Fibroblast of skin of right biceps (primary cell): ENCODE measurements at places on chromosomes 1 and 21.
A peak's percentile ranks its signal among the peaks of the same experiment; 100 is the strongest.

GRCh38 chr1:234926559-234927311 is 201.9 kb downstream of the TOMM20 start:
- DNase-seq, result no peak

DNA sequence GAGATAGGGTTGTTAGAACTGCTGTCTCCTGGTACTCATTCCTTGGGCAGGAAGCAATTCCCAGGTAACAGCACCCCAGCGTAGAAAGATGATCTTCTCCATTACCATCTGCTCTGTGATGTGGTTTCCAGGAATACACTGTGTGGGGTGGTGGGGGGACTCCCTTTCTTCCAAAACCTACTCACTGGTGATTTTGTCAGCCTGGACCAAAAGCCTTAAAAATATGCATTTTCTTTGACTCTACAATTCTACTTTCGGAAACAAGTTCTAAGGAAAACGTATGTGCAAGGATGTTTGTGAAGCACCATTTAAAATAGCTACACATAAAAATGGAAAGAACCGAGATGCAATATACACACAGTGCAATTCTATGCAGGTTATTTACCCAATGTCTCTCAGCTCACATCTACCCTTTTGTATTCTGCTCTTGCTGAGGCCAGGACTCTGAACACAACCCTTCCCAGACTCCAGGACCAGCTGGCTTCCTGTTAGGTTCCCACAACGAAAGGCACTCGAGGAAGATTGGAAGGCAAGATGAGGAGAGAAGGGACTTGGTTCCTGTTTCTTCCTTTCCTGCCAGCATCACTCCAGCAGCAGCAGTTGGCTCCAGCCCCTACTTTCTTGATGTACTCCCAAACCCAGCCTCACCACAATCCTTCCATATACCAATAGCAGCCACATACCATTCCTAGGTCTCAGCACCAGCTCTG is 33.0 kb upstream of the GJB5 start:
- DNase-seq, result no peak

- DNase-seq, result peak; percentile 88
Measured at GRCh38 chr1:159122005-159122621, 45.5 kb upstream of the AIM2 start.

DNA sequence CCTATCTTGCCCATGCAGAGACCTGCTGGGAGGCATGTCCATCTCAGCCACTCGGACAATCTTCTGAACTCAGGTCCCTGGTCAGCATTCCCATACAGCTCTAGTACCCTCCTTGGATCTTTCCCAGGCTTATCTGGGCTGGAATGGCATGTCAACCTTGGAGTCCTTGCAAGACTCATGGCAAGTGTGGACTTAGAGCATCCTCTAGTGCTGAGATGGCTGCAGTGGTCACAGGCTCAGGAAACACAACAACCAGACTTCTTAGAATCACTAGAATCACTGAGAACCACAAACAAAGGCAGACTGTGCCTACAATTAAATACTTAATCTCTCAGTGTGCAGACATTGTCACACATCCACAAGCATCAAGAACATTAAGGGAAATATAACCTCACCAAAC is 73.1 kb upstream of the TSHB start:
- peak; percentile 0 for DNase-seq

DNA sequence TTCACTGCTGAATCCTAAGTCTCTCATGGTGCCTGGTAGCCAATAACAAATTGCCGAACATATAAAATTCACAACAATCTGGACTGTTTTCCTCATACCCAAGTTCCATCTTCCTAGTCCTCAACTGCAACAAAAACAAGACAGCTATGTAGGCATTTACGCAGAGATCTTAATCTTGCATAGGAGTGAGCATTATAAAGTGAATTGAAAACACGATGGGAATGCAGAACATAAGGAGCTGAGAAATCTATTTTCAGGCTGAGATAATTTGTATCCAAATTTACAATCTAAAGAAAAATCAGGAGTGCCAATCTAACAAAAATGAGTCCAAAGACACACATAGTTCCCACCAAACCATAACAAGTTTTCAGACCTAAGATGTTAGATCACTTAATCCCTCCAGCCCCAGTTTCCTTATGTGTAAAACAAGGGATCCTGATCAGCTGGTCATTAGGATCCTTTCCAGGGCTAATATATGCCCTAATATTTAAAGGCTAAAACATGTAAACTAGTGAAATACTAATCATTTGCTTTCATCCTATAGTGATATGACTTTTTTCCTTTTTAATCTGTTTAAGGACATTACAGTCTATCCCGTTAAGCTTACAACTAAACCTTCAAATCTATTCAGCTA is 1.9 kb downstream of the SLC16A1 start:
- DNase-seq, result peak; percentile 14

GRCh38 chr1:25107643-25108010 is 124.7 kb downstream of the SYF2 start:
- DNase-seq, result peak; percentile 89

DNA sequence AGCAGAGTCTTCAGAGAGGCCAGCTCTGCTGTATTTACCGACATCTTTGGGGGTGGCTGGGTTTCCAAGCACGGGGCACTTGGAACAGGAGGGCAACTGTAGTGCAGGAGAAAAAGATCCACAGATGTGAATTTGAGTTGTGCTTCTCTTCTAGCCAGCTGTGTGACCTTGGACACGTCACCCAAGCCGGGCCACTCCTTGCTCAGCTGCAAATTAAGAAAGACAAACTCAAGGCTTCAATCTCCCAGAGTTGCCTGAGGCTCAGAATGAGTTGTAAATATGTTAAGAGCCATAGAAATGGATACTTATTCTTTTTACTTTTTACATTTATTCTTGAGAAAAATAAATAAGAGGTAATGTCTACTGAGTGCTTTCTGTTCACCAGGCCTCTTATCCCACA is 24.3 kb downstream of the GRIK3 start:
- no peak for DNase-seq

DNA sequence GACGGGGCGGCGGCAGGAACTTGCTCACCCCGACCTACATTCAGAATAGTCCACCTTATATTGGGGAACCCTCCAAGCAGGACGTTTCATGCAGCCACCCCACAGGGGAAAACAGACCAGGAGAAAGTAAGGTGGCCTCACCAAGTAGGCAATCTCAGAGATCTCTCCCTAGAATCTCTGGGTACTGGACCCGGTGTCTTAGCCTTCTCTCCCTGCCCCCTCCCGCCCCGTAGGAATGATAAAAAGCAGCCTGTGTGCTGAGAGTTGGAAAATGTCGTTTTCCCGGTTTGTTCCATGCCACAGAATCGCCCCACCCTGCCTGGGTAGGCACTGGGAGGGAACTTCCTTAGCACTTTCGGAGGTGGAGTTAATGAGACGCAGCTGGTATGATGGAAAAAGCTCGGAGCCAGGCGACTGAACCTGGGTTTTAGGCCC is 789 bp upstream of the PTPN14 start:
- DNase-seq, result peak; percentile 85

GRCh38 chr1:28956038-28956464 is 41.7 kb downstream of the EPB41 start:
- peak; percentile 13 for DNase-seq

DNA sequence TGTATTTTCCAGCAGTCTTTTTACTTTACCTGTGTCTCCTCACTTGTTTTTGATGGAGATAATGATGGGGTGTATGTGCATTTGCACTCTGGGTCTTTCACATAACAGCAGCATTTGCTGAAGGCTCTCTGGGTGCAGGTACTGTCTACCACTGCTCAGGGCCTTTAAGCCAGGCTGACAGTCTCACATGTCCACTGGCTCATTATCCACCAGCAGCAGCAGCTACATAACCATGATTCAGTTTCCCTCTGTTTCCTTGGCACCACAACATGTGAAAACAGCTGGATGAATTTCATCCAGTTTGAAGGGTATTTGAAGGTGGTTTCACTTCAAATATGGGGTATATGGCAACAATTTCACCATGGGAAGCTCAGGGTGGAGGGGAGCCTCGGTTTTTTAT is 41.2 kb upstream of the ROR1 start:
- DNase-seq, result no peak

- DNase-seq, result peak; percentile 74
Measured at GRCh38 chr1:206864939-206865671, at the start of gene IL20. IL20 (plus strand) TSS chr1:206865623; CDS start chr1:206865853, 230 bp downstream.

- no peak for DNase-seq
Measured at GRCh38 chr1:25021591-25022215, 91.6 kb upstream of the RUNX3 start.

GRCh38 chr1:64654519-64655341 is 90.1 kb upstream of the RAVER2 start:
- DNase-seq, result no peak

DNA sequence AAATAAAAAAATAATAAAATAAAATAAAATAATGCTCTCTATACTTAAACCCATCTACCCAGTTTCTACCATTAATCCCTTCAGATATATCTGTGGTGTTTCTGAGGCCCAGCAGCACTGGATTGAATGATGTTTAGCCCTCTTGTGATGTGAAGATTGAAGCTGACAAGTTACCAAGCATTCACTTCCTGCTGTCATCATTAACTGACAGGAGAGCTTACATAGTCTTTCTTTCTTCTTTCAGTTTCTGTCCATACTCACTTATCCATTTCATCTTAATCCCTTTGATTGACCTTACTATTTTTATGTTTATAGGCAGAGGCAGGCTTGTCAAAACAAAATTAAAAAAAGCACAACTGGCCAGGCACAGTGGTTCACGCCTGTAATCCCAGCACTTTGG is 38.8 kb upstream of the PGD start:
- DNase-seq, result no peak

GRCh38 chr1:241964550-241965282 is 7.1 kb downstream of the BECN2 start:
- no peak for DNase-seq
